ENCODE measurements at places on chromosomes 7 and 10.

DNA sequence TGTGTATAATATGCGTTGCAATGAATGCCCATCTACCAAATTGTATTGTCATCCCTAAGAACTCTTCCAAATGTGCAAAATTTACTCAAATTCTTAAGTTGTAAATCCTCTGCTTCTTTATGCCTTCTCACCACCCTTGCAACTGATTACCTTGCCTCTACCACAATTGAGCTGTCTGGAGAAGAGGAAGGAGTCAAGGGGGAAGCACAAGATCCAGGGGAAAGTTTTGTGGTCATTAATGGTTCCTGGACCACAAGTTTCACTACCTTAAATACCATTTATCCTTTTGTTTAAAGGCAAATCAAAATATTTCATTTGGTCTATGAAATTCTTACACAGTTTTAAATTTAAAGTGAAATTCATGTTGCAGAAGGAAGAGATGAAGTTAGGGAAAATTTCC is 16.7 kb downstream of the CRPPA start:
- DNase-seq: no peak

DNA sequence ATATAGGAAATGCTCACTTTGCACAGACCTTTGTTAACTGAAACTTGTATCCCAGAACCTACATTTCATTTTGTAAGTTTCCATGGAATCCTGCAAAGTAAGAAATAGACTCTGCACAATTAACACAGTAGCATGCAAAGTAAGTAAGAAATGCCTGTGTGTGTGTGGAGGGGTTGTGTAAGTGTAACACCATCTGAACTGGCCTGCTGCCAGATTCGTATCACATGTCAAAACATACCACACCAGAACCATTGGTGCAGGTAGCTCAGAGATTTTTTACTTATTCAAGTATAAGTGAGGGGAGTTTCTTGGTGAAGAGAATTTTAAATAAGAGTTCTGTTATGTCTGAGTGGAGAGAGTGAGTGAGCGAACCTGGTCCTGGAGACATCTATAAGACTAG is 17.9 kb upstream of the DDX21 start:
- no peak for DNase-seq

- peak; percentile 35 for DNase-seq
Observed at GRCh38 chr10:132507956-132508490, 29.6 kb upstream of the INPP5A start.

DNA sequence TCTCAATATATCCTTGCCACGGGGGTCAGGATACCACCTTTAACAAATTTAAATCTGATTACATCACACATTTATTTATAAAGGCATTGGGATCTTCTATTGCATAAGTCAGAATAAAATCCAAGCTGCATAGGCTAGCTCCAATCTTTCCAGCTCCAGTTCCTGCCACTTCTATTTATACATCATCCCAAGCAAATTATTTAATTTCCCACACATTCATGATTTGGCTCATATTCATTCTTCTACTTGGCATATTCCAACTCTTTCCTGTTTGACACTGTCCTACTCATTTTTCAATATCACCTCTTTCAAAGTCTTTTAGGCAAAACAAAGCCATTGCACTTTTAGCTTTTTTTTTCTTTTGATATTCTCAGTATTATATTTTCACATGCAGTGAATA is 579.0 kb upstream of the FZD8 start:
- no peak for DNase-seq

DNA sequence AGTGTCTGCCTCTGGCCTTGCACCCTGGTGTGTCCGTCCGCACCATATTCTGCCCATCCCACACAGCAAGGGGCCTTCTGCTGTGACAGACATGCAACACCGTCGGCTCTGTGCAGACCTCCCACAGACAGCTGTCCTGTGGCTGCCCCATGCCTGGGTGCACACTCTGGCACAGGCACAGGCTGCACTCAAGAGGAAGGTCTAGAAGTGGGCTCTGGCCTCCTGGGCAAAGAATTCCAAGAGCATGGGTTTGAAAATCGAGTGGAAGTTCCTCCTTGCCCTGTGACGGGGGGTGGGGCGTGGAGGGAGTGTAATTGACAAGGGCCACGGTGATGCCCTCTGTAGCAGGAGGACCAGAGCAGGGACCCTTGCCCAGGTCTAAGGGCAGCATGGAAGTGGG is 4.3 kb upstream of the LOXL4 start:
- peak; percentile 21 for DNase-seq

DNA sequence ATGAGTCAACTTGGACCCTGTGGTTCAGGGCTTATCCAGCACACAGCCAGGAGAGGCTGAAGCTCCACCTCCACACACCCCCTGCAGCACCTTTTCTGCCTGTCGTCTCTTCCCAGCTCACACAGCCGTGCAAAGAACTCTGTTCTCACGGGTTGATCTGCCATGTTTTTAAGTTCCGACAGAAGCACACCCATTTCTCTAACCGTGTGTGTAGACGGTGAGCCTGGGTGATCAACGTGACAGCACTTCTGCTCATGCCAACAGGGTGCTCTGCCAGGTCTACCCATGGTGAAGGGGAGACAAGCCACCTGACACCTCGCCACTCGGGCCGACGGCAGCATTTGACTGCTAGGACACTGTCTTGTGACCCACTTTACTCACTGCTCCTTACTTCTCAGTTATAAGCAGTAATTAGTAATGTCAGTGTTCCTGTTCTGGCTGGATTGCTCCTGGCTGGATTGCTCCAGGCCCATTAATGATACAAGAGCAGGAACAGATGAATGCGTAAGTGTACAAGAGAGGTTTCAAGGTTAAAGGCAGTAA is 90.5 kb downstream of the RNF216 start:
- no peak for DNase-seq

DNA sequence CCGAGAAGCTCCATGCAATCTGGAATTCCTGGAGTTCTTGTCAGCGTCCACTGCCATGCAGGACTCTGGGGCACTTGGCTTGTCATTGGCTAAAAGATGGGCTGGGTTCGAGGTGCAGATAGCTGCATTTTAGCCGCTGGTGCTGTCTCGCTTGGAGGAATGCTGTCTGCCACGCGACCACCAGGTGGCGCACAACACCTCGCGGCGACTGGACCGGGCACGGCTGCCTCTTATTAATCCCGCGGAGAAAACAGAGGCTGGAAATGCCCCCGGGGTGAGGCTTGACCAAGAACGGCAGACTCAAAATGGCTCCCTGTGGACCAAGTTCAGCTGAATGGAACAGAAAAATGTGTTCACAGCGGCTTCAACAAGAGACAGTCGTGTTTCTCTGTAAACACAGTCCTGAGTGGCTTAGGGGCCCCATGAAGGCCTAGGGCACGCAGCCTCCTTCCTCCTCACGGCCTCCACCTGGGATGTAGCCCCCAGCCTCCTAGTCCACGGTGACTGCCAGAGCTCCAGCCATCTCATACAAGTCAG is 46.2 kb downstream of the AOC1 start:
- peak; percentile 86 for DNase-seq

Measured in right forelimb (tissue), 1 donor.